ENCODE measurements at places on chromosomes 11 and 22. TPM values are rescaled to one million over a fixed set of nuclear protein-coding genes. Genes with fewer than 3 reads are reported as not detected.

SCT gene
- total RNA-seq, result not detected

GRAP2 gene
- total RNA-seq, result 25.5 TPM

CSNK2A3 gene
- 1.8 TPM for total RNA-seq

PLAAT5 gene
- total RNA-seq, result not detected

FGF3 gene
- not detected for total RNA-seq

GGTLC2 gene
- total RNA-seq, result not detected

LARGE2 gene
- 0.52 TPM for total RNA-seq

HEPN1 gene
- not detected for total RNA-seq

BIRC3 gene
- 100 TPM for total RNA-seq

USP2 gene
- 0.35 TPM for total RNA-seq

ZBTB16 gene
- total RNA-seq, result 1.5 TPM

TMEM179B gene
- total RNA-seq, result 13.9 TPM

Measured in activated naive CD4-positive, alpha-beta T cell treated with anti-CD3 and anti-CD28 coated beads for 36 hours (primary cell).